ENCODE measurements at places on chromosomes 1 and 21.

- no peaks in the 10 kb centered on the region for H3K27me3 ChIP-seq
- no peak overlapping the region for H3K27ac ChIP-seq
- peaks cover 36% of the 10 kb centered on the region for H3K4me1 ChIP-seq
- no peak overlapping the region for H3K4me3 ChIP-seq
- DNase-seq = no peak
- H3K36me3 ChIP-seq = no peaks in the 10 kb centered on the region
Measured at GRCh38 chr1:6348511-6349191, 44.9 kb downstream of the ACOT7 start.

DNA sequence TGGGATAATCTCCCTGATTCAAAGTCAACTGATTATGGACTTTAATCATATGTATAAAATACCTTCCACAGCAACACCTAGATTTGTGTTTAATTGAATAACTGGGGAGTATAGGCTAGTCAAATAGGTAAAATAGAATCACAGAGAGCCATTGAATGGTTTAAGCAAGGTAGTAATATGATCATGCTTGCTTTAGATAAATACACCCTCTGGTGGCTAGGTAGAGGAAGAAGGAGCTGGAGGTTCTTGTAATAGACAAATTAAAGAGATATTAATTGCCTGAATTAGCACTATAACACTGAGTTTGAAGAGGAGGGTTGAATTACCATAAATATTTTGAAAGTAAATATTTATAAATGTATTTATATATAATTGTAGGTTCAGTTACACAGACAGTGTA lies 40.3 kb downstream of the DIRAS3 start:
- DNase-seq = no peak
- H3K27me3 ChIP-seq = no peaks in the 10 kb centered on the region
- no peaks in the 10 kb centered on the region for H3K4me1 ChIP-seq
- no peaks in the 10 kb centered on the region for H3K36me3 ChIP-seq

DNA sequence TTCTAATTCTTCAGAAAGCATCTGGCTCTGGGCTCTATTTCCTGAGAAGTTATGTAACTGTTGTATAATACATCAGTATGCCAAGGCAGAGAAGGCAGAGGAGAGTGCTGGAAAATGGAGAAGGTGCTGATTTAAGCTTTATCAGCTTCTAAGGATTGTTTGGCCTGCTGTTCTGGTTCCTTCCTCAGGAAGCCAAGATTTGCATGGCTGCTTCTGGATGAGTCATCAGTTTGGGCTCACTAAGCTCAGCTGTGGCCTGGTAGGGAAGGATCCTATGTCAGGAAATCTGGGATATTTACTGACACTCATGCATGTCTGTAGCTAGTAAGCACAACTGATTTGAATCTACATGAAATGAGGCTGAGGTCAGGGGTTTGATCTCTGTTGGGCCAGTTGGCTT lies 73.2 kb upstream of the ADGRL4 start:
- H3K36me3 ChIP-seq = no peaks in the 10 kb centered on the region
- H3K27me3 ChIP-seq = no peaks in the 10 kb centered on the region
- no peaks in the 10 kb centered on the region for H3K4me1 ChIP-seq

DNA sequence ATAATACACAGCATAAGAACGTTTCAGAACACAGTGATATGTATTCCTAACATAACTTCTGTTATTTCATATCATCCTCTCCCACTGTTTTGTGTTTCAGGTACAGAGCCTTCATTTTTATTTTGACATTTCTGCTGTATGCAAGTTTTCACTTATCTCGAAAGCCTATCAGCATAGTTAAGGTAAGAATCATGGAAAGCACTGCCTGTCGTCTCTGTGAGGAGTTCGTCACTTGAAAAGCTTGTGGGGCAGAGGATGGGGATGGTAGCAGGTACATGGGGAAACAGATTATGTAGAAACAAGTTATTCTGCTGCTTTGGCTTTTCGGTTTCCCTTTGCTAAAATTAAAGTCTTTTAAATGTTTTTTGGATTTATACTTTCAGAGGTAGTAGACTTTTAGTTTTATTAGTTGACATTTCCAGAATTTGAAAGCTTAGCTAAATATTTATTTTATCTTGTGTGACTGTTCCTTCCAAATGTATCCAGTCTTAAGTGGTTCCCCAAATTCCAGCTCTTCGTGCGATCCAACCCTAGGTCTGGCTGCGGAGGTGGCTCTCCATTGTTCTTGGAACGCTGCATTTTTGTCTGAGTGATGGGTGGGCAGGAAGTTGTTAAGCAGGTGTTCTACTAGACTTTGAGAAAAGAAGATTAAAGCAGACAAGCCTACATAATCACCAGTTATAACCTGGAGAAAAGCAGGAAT lies 12.2 kb downstream of the SLC37A1 start:
- peaks cover 16% of the 10 kb centered on the region for H3K4me1 ChIP-seq
- H3K4me3 ChIP-seq = no peak overlapping the region
- no peak overlapping the region for H3K27ac ChIP-seq
- no peak for DNase-seq

DNA sequence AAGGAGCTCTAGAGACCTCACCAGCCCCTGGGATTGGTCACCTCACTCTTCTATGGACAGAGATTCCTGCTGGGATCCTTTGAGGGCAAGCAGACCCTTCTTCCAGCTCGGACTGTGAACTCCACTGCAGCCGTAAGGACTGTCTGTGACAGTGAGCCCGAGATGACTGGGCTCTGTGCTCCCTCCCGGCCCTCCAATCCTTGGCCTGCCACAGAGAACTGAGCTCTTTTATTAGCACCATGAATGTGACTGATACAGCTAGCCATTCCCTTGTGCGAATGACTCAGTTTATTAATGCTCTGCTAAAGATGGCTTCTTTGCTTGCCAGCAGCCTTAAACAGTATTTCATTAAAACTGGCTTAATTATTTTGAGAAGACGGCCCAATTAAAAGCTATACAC lies 194.6 kb upstream of the LMO4 start:
- peaks cover 7% of the 10 kb centered on the region for H3K4me1 ChIP-seq
- no peak overlapping the region for H3K27ac ChIP-seq
- no peak overlapping the region for H3K4me3 ChIP-seq
- DNase-seq = no peak
- H3K36me3 ChIP-seq = no peaks in the 10 kb centered on the region
- H3K27me3 ChIP-seq = no peaks in the 10 kb centered on the region

GRCh38 chr21:38422082-38422481 lies 76.2 kb downstream of the ERG start:
- H3K36me3 ChIP-seq = peaks cover 24% of the 10 kb centered on the region
- no peaks in the 10 kb centered on the region for H3K27me3 ChIP-seq
- no peaks in the 10 kb centered on the region for H3K4me1 ChIP-seq
- H3K27ac ChIP-seq = no peak overlapping the region
- no peak overlapping the region for H3K4me3 ChIP-seq

DNA sequence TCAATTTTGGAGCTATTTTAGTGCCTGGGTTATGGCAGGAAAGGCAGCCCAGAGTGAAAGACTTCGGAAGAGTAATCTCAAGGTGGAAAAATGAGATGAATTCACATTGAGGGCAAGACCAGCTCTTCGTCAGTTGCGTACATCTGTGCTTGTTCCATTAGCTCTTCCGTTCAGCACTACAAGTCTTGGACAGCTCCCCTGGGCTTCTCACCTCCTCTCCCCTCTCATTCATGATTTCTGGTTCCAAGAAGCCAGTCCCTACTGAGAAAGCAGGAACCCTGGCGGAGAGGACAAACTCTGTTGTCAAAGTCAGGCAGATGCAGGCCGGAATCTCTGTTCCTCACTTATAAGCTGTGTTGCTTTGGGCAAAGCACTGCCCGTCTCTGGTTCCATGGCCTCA lies 76.5 kb downstream of the ACTL8 start:
- no peaks in the 10 kb centered on the region for H3K36me3 ChIP-seq
- H3K4me3 ChIP-seq = no peak overlapping the region
- H3K27me3 ChIP-seq = no peaks in the 10 kb centered on the region
- H3K4me1 ChIP-seq = no peaks in the 10 kb centered on the region
- H3K27ac ChIP-seq = no peak overlapping the region

DNA sequence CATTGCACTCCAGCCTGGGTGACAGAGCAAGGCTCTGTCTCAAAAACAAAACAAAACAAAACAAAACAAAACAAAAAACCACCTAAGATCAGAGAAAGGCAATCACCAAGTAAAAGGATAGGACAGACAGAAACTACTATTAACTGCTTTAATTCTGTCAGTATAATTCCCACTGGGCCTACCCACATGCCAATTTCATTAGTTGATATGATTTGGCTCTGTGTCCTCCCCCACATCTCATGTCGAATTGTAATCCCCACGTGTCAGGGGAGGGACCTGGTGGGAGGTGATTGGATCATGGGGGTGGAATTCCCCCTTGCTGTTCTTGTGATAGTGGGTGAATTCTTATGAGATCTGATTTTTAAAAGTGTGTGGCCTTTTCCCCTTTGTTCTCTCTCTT lies 27.2 kb upstream of the CAPZB start:
- no peaks in the 10 kb centered on the region for H3K36me3 ChIP-seq
- no peak overlapping the region for H3K4me3 ChIP-seq

DNA sequence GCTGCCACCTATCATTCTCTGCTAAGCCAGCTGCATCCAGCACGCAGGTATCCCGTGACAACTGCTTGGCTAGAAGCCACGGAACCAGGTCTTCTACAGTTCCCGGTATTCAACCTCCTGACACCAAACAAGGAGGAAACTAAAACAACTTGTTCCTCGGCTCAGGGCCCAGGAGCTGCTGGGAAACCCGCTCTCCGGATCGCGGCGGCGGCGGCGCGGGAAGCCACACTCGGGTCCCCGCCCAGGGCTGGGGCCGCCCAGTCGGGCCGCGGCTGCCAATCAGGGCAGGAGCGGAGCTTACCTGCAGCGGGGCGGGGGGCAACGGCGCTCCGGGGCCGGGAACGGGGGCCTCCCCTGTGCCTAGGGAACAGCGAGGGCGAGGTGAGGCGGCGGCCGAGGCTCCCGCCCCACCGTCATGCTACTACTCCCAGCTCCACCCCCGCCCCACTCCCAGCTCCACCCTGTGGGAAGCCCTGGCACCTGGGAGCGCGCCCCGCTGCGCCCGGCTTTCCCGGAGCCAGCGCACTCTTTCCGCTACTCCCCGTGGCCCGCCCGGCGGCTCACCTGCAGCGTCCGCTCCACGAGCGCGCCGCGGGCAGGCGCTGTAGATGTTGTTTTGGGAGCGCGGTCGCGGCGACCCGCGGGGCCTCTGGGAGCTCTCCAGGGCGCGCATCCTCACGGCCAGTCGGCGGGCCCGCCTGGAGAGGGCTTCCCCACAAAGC lies 12.1 kb downstream of the IL24 start:
- H3K27me3 ChIP-seq = peaks cover 13% of the 10 kb centered on the region
- no peaks in the 10 kb centered on the region for H3K36me3 ChIP-seq
- no peak overlapping the region for H3K27ac ChIP-seq
- peak overlapping the region; percentile 71 for H3K4me3 ChIP-seq
- DNase-seq = no peak

GRCh38 chr21:39555911-39556590 lies 56.7 kb upstream of the B3GALT5 start:
- no peak overlapping the region for H3K27ac ChIP-seq
- no peak for DNase-seq
- no peaks in the 10 kb centered on the region for H3K4me1 ChIP-seq
- no peaks in the 10 kb centered on the region for H3K27me3 ChIP-seq

- no peak for DNase-seq
- H3K4me1 ChIP-seq = no peaks in the 10 kb centered on the region
- H3K27me3 ChIP-seq = no peaks in the 10 kb centered on the region
- H3K4me3 ChIP-seq = no peak overlapping the region
- no peaks in the 10 kb centered on the region for H3K36me3 ChIP-seq
- no peak overlapping the region for H3K27ac ChIP-seq
Measured at GRCh38 chr1:112328600-112328999, 67.4 kb upstream of the CTTNBP2NL start.

DNA sequence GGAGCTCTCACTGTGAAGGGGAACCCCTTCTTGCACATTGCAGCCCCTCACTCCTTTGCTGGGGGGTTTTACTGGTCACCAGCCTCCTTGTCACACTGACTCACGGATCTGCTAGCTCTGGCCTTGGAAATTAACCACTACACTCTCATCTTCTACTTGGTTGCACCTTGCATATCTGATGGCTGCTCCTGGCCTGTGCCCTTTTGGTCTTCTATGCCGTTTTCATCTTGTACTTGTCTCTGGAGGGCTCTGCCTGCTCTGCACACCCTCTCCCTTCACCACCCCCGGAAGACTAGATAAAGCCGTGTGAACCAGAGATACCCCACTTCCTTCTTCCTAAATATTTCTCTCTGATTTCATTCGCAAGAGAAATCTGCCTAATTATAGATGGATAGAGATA lies 44.6 kb downstream of the CD247 start:
- no peak overlapping the region for H3K4me3 ChIP-seq
- H3K27me3 ChIP-seq = no peaks in the 10 kb centered on the region
- H3K27ac ChIP-seq = no peak overlapping the region
- H3K36me3 ChIP-seq = no peaks in the 10 kb centered on the region
- no peaks in the 10 kb centered on the region for H3K4me1 ChIP-seq

DNA sequence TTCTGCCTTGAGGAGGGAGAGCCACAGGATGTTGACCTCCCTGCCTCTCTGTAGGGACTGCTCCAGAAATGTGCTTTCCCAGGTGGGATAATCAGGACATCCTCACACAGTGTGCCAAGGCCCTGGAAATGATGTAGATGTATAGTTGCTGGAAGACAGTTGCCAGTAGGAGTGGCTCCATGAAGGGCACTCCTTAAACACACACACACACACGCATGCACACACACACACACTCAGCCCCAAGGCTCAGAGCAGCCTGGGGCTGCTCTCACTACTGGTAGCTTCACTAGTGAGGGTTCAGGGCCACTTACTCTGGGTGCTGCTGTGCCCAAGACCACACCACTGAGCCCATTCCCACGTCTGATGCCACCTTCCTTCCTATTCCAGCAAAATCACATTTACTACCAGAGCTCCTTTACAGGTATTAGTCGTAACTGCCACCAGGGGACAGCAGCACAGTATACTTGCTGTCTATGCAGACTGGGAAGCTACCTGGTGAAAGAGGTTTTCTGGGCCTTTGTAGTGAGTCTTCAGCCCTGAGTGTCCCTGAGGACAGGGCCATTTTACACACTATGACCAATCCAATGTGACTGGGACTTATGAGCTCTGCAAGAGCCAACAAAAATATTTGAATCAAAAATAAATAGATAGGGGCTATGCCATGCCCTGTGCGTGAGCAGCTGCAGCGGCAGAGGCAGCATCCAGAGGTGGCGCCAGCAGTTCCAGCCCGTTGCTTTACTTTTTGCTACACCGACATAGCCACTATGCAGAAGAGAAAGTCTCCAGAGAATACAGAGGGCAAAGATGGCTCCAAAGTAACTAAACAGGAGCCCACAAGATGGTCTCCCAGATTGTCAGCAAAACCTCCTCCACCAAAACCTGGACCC lies 15.0 kb downstream of the CRNN start:
- no peak overlapping the region for H3K27ac ChIP-seq
- H3K4me1 ChIP-seq = no peaks in the 10 kb centered on the region
- no peaks in the 10 kb centered on the region for H3K27me3 ChIP-seq
- no peaks in the 10 kb centered on the region for H3K36me3 ChIP-seq
- no peak for DNase-seq

- H3K27me3 ChIP-seq = no peaks in the 10 kb centered on the region
- no peak for DNase-seq
- H3K27ac ChIP-seq = peak overlapping the region; percentile 45
- peaks cover 40% of the 10 kb centered on the region for H3K4me1 ChIP-seq
- no peaks in the 10 kb centered on the region for H3K36me3 ChIP-seq
- peak overlapping the region; percentile 35 for H3K4me3 ChIP-seq
Measured at GRCh38 chr1:229230140-229230892, 40.6 kb upstream of the RAB4A start.

GRCh38 chr1:240635466-240636256 lies 23.7 kb upstream of the GREM2 start:
- H3K27ac ChIP-seq = no peak overlapping the region
- no peaks in the 10 kb centered on the region for H3K36me3 ChIP-seq
- H3K27me3 ChIP-seq = no peaks in the 10 kb centered on the region
- DNase-seq = no peak
- H3K4me3 ChIP-seq = no peak overlapping the region

All from thoracic aorta (tissue), 2 donors.